Activated CD4-positive, alpha-beta T cell treated with anti-CD3 and anti-CD28 coated beads, Interleukin-2, amount 10 ng/mL, durations not matched to agents 7 days and 5 days (primary cell): ENCODE measurements at places on chromosomes 2 and 18. TPM values are rescaled to one million over a fixed set of nuclear protein-coding genes. Genes with fewer than 3 reads are reported as not detected.

GRCh38 chr2:20473128-20473527, 26.3 kb downstream of the RHOB start:
- no peak for DNase-seq

DNA sequence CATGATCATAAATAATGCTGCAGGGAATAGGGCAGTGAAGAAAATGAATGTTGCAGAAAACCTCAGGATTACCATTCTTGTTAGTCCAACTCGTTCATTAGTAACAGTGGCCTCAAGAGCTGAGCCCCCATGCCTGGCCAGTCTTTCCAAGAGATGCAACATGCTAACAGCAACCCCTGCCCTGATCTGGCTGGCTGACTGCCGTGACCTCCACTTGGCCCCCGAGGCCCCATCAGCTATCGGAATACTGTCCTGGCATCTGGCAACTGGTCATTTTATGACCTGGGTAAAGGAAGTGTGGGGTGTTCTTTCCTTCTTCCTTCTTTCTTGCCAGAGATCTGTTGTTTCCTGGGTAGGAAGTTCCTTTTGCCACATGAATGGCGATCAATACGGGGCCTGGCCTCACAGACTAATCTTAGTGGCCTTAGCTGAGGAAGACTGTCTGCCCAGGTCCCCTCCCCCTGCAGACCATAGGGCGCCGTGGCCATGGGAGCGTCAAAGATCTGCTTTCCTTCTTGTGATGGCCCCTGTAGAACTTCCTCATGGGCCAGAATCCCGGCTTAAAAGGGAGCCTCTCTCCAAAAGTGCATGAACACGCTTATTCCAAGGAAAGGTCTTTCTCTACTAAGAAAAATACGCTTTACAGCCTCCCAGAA, 10.6 kb upstream of the TRABD2A start:
- no peak for DNase-seq

DNA sequence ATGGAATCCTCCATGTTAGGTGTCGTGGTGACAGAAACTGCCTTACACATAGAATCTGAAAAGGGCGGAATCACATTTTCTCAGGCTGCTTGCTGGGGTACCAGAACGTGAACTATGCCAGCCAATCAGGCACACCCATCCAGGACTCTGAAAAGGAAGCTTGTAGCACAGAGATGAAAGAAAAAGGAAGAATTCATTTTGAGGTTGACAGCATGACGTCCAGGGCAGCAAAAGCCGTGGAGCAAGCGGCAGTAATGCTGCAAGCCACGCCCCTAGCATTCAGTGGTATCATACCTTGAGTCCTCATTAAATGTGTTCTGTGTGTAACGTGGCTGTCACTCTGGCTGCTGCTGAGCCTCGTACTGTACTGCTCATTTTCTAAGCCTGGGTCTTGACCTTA, 304.0 kb downstream of the DYSF start:
- no peak for DNase-seq

DNA sequence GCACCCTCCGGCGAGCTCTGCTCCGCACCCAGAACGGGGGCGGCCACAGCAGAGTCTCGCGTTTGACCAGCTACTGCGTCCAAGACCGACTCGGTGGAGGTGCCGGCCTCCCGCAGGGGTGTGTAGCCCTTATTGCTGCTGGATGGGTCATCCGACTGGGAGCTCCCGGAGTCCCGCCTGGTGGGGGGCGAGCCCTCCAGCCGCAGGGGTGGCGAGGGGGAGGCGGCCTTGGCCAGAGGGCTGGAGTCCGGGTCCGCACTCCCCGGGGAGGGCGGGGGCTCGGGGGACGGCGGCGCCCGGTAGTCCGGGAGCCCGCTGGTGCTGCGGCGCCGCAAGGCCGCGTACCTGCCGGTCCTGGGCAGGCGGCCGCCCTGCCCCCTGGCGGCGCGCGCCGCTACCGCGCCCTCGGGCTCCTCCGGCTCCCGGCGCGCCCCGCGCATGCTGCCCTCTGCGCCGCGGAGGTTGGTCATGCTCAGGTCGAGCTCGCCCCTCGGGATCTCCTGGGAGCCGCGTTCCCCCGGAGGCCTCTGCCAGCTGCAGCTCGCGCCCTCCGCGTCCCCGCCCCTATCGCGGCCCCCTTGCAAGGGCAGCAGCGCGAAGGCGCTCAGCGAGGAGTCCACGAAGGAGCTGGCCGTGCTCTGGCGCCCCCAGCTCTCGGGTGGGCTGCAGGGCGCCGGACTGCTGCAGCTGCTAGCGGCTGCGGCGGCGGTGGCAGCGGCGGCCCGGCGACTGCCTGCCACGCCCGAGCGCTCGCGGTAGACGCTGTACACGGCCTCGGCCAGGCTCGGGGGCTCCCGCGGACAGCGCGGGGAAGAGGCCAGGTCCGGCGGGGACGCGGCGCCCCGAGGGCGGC, 4.8 kb downstream of the TMEM200C start:
- DNase-seq = peak; percentile 26

ABCG5 gene
- total RNA-seq = not detected

GRCh38 chr2:152334701-152335015, 316 bp upstream of the FMNL2 start:
- no peak for DNase-seq

DNA sequence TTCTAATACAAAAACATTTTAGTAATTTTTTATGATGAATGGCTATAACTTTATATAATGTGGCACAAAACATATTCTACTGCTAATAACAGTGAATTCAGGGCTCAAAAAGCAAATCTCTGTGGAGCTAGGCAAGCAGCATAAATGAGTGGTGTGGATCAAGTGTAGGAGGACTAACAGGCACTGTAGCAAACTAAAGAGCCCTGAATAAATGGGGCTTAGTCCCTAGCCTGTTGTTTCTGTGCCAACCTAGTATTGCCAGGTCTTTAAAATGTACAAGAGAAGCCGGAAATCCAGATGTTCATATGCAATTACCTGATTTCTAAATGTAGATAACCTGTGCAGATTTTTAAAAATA, 18.5 kb downstream of the REL start:
- no peak for DNase-seq

DNA sequence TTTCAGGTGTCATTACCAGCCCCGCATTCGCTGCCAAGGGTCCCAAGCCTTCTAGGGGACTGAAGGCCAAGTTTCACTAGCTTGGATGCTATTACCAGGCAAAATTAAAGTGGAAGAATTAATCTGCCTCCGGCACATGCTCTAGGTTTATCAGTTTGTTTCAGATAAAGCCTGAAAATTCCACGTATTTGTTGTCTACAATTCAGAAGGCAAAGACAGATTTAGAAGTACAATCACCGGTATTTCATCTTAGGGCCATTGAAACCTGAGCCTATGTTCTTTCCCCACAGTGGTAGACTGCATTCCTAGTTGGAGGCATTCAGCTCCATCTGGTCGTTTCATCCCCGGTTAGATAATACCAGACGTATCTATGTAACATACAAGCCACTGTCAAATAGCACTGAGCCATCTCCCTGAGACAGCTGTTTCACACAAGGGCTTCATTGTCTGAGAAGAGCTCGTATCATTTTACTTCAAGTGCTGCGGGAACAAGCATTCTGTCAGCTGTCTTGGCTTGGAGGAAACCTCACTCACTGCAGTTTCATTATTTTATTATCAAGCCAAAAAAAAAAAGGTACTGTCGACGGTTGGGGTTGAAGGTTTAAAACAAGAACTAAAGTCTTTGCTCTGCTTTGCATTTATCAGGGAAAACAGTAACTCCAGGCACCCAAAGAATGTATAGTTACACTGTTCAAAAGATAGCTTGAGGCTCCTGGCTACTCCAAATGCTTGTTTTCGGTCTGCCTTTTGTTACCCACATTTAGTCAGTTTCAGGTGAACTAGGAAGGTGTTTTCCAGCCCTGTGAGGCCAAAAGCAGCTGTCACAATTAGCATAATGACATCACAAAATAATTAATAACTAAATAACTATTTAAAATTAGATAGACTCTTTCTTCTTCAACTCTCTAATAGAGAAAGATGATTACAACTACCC, 76.7 kb downstream of the TGIF1 start:
- DNase-seq = no peak

DNA sequence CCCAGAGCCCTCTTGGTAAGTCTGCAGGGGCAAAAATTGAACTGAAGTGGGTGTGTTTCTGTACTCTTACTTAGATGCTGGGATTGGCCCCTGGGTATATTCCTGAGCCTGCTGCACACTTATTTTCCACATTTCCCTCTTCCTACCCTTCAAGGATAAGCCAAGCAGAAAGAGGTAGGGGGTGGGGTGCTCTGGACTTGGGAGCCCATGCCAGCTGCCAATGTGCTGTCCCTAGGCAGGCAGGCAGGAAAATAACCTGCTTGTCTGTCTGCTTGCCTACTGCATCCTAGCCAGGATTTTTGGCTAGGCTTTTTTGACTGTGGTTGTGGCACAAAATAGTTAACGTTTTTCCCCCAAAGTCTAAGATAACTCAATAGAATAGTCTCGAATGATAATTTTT, 234.3 kb downstream of the ALK start:
- DNase-seq = no peak

DNA sequence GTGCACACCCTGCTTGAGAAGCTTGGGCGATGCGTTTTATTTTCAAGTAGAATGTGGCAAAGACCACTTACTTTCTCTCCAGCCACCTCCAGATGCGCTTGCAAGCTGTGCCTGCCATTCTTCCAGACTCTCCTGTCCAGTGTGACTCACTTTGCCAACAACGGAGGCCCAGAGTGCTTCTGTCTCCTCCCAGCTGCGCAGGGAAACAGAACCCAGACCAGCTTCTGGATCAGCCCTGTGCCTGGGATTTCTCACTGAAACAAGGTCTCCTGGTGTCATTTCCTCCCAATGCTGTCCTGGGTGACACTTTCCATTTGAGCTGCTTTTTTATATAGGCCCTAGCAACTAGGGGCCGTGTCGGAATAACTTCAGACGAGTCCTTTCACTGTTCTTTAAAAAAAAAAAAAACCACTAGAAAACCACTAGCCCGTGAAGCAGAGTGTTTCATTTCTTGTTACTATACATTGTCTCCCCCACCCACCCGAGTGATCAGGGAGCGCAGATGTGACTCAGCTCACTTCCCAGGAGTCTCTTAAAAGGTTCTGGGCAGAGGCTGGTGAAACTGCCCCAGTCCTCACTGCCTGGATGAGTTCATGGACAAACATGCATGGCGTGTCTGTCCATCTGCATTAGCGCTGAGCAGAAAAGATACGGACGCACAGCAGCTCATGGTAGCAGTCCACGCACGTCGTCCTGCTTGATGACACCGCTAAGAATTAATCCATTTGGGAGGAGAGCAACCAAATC, 25.3 kb upstream of the RPL31 start:
- no peak for DNase-seq
